ENCODE measurements at places on chromosomes 11 and 22.

GRCh38 chr11:35425603-35426212 is 6.3 kb upstream of the SLC1A2 start:
- ATAC-seq = no peak

DNA sequence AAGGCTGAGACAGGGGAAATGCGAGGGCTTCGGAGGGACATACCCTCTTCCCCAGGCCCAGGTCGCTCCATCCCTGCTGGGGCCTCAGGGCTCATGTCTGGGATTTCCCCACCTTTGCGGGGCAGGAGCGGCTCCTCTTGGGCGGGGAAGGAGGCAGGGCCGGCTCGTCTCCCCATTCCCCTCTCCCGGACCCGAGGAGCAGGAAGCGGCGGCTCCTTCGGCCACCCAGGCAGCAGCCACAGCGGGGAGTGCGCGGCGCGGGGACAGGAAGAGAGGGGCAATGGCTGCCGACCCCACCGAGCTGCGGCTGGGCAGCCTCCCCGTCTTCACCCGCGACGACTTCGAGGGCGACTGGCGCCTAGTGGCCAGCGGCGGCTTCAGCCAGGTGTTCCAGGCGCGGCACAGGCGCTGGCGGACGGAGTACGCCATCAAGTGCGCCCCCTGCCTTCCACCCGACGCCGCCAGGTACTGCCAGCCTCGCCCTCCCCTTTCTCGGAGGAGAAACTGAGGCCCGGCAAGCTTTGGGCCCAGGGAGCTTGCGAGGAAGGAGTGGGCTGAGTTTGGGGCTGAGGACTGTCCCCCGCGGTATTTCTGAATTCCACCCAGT is at the start of gene ANKK1:
Gene ANKK1, plus strand, starts transcription at position 175 of the 607 bp plus-strand sequence. Its CDS starts 106 bp downstream, at position 281.
- no peak for ATAC-seq

DNA sequence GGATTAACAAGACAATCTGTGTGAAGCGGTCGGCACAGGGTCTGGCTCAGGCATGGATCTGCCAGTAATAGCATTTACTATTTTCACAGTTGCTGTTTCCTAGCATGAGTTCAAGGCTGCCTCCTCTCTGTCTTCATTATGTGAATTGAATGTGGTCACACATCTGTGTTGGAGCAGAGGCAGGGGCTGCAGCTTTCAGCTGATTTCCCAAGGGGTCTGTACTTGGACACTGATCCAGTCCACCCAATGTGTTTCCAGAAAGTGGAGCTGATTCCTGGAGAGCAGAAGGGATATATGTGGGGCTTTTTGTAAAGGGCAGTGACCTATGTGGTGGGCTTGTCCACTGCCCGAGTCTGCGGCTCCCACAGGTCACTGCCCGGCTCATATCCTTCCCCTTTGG is 3.5 kb upstream of the CELSR1 start:
- ATAC-seq = no peak

GRCh38 chr11:18091731-18092130 is 14.2 kb downstream of the SAAL1 start:
- no peak for ATAC-seq

DNA sequence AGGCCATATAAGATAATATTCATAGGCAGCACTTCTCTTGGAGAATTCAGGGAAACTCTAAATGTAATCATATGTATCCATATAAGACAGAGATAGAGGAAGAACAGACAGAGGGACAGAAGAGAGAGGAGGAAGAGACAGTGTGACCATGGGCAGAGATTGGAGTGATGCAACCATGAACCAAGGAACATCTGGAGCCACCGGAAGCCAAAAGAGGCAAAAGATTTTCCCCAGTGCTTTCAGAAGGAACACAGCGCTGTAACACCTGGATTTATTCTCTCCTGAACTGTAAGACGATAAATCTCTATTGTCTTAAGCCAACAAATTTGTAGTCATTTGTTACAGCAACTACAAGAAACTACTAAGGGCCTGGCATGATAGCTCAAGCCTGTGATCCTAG is 57.7 kb downstream of the GAB2 start:
- no peak for ATAC-seq

- ATAC-seq = no peak
Measured at GRCh38 chr22:48713272-48714205, 1114.1 kb downstream of the BRD1 start.

DNA sequence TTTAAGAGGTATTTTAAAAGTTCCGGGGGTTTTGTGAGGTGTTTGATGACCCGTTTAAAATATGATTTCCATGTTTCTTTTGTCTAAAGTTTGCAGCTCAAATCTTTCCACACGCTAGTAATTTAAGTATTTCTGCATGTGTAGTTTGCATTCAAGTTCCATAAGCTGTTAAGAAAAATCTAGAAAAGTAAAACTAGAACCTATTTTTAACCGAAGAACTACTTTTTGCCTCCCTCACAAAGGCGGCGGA is 193 bp upstream of the MALAT1 start:
- no peak for ATAC-seq

Measured in esophagus mucosa (tissue), 1 donor.